ENCODE measurements at places on chromosomes 7 and 10. TPM values are rescaled to one million over a fixed set of nuclear protein-coding genes. Genes with fewer than 3 reads are reported as not detected.

PON1 gene
- total RNA-seq = not detected

ZNF655 gene
- total RNA-seq = 59.9 TPM

SPDYE17 gene
- not detected for total RNA-seq

UNCX gene
- not detected for total RNA-seq

NRCAM gene
- 143 TPM for total RNA-seq

WIPF3 gene
- 4.1 TPM for total RNA-seq

UPK3BL2 gene
- 1.6 TPM for total RNA-seq

GDF2 gene
- total RNA-seq = not detected

OR13A1 gene
- under 0.01 TPM for total RNA-seq

ZFAND4 gene
- total RNA-seq = 13.9 TPM

EPO gene
- not detected for total RNA-seq

PRSS1 gene
- not detected for total RNA-seq

TAS2R3 gene
- total RNA-seq = 1.2 TPM

OPALIN gene
- total RNA-seq = not detected

ANXA8L1 gene
- not detected for total RNA-seq

ETV1 gene
- 43.2 TPM for total RNA-seq

DNAJC1 gene
- total RNA-seq = 20.0 TPM

GJD4 gene
- not detected for total RNA-seq

SPDYE16 gene
- 0.41 TPM for total RNA-seq

LBX1 gene
- total RNA-seq = not detected

ZNF365 gene
- total RNA-seq = 22.0 TPM

TMUB1 gene
- total RNA-seq = 10.2 TPM

GPC2 gene
- 75.0 TPM for total RNA-seq

PIP gene
- not detected for total RNA-seq

PAX4 gene
- total RNA-seq = not detected

IQUB gene
- total RNA-seq = 2.0 TPM

SUFU gene
- 2.9 TPM for total RNA-seq

HOXA2 gene
- total RNA-seq = not detected

CDC14C gene
- total RNA-seq = not detected

All from frontal cortex (tissue), 4 donors.